CD4-positive, alpha-beta T cell treated with Interleukin-2 at 100 ng/mL for 4 hours (primary cell): ENCODE measurements at places on chromosomes 2 and 18.
A peak's percentile ranks its signal among the peaks of the same experiment; 100 is the strongest.

DNA sequence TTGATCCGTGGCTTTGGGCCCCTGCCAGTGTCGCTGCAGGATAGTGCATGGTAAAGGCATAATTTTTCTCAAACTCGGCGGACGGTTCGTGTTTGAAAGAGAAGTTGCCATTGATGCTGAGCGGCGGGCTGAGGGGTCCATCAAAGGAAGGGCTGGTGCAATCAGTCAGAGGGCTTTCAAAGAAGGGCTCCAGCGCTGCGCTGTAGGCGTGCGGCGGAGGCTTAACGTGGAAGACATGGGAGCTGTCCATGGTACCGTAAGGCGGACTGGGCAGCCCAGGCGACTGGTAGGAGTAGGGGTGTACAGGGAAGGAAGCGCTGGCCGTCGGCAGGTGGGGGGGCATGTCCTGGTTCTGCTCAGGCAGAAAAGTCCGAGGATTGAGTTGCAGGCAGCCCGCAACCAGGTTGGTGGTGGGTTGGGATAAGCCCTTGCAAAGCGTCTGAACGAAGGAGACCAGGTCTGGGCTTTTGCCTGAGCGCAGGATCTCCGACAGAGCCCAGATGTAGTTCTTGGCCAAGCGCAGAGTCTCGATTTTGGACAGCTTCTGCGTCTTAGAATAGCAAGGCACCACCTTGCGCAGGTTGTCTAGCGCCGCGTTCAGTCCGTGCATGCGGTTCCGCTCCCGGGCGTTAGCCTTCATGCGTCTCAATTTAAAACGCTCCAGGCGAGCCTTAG lies 2.3 kb downstream of the NEUROD1 start:
- DNase-seq = peak; percentile 27

DNA sequence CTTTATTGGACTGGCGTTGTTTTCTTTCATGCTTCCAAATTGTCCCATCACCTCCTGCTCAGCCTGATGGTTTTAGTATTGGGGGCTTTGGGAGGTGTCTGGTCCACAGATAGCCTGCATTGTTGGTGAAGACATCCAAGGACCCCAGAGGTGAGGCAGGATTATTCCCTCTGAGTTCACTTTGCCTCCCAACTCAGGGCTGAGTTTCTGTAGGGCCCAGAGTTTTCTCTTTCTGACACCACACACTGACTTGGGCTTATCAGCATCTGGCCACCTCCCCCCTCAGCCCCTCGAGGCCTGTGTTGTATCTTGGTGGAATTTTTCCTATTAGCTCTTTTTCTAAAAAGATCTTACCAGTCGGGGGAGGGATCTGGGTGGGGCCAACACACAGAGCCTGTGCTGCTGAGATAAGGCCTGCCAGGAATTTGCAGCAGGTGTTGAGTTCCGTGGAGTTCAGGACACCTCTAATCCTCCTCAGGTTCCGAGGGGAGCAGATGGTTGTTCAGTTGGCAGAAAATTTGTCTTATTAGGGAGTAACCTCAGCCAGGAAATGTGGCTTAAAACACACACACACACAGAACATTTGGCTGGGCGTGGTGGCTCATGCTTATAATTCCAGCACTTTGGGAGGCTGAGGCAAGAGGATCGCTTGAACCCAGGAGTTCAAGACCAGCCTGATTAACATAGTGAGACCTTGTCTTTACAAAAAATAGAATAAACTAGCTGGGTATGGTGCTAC lies 7.3 kb downstream of the EMILIN2 start:
- DNase-seq = no peak

DNA sequence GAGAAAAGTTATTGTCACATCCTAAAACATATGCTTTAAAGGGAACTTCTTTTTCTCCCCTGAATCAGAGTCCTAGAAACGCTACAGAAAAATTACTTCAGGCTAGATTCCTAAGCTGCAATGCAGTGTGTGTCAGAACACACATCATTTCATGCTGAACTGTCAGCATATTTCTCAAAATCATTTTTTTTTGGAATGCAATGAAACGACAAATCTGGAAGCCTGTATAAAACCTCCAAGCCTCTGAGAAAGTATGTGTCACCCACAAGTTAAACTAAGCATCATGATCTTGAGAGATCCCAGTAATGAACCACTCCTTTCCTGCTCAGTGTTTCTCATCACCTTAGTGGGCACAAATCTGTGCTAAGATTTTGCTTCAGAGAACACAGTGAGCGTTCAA lies 276.2 kb downstream of the ZNF521 start:
- no peak for DNase-seq

DNA sequence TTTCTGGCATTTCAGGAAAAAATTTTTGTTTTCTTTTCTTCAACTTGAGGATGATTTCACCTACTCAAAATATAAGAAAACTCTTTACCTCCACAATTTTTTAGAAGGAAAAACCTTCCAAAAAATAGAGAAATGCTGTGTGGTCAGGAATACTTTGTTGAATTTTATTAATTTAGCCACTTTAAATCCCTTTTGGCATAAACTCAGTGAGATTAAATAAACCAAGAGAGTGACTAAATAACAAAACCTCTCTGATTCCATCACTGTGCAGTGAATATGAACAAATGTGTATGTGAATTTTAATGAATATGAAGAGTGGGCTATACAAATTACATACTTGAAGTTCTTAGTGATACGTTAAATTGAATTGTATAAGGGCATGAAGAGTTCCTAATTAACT lies 25.8 kb upstream of the CYTIP start:
- no peak for DNase-seq

GRCh38 chr2:118906186-118906585 lies 35.8 kb upstream of the MARCO start:
- no peak for DNase-seq

DNA sequence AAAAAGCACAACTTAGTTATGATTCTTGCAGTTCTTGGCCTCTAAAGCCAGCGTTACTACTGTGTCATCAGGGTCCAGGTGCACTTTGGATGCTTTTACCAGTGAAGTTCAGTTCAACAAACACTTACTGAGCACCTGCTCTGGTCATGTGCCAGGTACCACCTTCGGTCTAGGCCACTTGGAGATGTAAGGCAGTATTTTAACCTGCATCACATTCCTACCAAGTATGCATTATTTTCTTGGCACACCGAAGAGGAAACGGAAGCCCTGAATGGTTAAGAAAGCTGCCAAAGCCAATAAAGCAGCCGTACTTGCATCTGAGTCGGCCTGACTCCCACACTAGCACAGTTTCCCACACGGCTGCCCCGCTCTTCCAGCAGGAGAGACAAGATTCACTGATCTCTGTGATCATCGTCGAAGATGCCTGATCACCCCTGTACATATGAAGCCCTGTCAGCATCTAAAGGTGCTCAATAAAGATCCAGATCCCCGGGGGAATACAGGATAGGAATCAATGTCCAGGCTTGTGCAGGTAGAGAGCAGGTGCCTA lies 427.1 kb downstream of the EIPR1 start:
- no peak for DNase-seq

GRCh38 chr2:113219889-113220641 lies 46.3 kb downstream of the PSD4 start:
- no peak for DNase-seq

DNA sequence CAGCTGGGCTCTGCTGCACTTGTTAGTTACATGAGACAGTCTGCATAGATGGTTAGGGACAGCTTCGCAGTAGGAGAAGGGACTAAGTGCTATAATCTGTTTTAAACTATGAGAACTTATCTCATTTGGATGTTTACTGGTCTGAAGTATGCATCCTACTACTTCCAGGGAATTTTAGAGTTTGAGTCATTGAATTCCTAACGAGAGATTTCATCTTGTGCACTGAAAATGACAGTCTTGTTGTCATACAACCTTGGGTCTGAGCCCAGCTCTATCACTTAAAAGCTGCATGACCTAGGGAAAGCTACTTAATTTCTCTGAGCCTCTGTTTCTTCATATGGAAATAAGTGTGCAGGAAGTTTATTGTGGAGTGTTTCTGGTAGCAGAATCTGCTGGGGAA lies 78.4 kb downstream of the TRIM43 start:
- DNase-seq = no peak

DNA sequence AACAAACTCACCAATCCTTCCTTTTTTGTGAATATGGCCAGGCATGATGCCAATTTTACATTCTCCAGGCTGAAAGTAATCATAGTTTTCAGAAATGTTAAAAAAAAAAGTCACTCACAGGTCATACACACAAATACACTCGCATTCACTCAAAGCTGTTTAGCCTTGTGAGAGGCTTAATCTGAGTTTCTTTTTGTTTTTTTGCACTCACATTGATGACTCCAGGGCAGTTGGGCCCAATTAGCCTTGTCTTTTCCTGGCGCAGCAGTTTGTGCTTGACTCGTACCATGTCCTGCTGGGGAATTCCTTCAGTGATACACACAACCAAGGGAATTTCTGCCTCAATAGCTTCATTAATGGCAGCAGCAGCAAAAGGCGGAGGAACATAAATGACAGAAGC lies 18.0 kb downstream of the SUCLG1 start:
- DNase-seq = no peak

DNA sequence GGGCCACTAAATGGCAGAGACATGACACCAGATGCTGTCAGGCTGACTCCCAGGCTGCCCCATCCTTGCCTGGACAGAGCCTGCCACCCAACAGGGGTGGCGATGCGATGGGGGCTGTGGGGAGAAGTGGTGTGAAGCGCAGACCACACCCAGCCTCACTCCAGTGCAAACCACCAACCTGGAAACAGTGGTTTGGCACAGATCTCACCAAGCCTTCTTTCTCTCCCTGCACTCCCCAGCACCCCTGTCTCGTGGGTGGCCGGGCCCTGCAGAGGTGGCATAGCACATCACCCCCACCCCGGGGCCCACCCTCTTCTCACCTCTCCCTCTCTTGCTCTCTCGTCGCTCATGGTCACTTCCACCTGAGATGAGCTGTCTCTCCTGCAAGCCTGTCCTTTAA lies 32.6 kb downstream of the CIB4 start:
- DNase-seq = no peak

DNA sequence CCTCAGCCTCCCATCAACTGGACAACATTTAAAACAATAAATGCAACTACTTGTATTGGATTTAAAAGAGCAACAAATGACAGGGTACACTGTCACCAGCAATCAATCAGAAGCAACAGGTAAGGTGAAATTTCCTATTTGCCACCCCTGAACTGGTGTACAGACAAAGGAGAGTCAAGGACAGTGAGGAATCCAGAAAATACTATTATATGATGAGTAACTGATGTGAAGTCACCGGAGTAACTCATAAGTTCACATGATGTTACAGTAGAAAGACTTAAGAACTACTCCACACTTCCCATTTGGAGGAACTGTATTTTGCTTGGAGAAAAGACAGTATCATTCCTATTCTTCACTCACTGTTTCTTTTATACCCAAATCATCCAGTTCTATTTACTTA lies 4.1 kb upstream of the STAT1 start:
- DNase-seq = no peak

GRCh38 chr18:57586251-57587049 lies at the start of gene FECH:
Gene FECH, minus strand, starts transcription at chr18:57586702. Its CDS starts 82 bp downstream, at chr18:57586620.
- peak; percentile 70 for DNase-seq

- no peak for DNase-seq
These were observed 113.5 kb upstream of the FZD5 start for GRCh38 chr2:207883002-207883780.

GRCh38 chr18:11561293-11561692 lies 48.1 kb upstream of the SLC35G4 start:
- no peak for DNase-seq

GRCh38 chr2:179195141-179195540 lies 69.5 kb downstream of the SESTD1 start:
- DNase-seq = no peak

DNA sequence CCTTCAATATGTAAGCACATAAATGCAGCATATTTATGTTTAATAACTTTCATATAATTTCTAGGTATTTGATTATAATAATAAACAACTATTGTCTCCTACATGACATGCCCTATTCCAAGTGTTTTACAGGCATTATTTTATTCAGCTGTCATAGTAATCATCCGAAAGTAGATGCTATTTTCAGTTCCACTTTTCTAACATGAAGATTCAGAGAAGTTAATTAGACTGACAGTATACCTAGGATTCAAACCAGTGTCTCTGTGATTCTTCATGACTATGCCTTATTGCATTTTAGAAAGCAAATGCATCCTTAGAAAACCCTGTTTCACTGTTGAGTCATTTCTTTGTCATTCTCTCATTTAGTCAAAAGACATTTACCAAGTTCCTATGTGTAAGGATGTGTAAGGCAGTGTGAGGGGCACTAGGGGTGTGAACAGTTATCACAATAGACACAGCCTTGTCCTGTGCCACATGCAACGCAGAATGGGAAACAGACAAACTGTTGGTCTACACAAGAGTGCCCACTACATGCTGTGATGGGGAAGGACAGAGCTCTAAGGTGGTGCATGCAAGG lies 79.8 kb downstream of the DTNA start:
- no peak for DNase-seq

GRCh38 chr2:15720561-15721307 lies 129.1 kb downstream of the DDX1 start:
- DNase-seq = no peak

- no peak for DNase-seq
These were observed 125.3 kb downstream of the PXDN start for GRCh38 chr2:1618974-1619373.

- DNase-seq = no peak
These were observed 3.0 kb downstream of the EVX2 start for GRCh38 chr2:176080540-176081375.

GRCh38 chr18:9619545-9619944 lies 5.2 kb upstream of the PPP4R1 start:
- DNase-seq = peak; percentile 30

- DNase-seq = no peak
These were observed 810.3 kb upstream of the SALL3 start for GRCh38 chr18:78169174-78169864.

GRCh38 chr2:100800915-100801314 lies 19.0 kb upstream of the NPAS2 start:
- no peak for DNase-seq

- no peak for DNase-seq
These were observed 92.7 kb upstream of the ASAP2 start for GRCh38 chr2:9113916-9114315.

DNA sequence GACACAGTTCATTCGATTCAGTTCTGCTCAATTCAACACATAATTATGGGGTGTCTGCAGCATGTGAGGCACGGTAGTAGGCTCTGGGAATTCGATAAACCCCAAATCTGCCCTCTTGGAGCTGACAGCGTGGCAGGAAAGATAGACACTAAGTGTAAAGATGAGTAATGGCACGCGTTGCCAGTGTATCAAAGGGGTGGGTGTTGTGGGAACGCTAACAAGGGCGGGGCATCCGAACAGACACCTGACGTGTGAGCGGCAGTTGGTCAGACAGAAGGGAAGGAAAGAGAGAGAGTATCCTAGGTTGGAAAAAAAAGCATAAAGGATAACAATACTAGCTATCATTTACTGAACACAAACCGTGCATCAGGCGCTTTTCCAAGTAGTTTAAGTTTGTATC lies 125.7 kb upstream of the HAAO start:
- no peak for DNase-seq

- no peak for DNase-seq
These were observed 95.1 kb upstream of the KLHL14 start for GRCh38 chr18:32867936-32868335.

- DNase-seq = no peak
These were observed 107.9 kb upstream of the TTC39C start for GRCh38 chr18:23906658-23907057.

GRCh38 chr2:64477037-64477436 lies 23.1 kb downstream of the LGALSL start:
- no peak for DNase-seq

DNA sequence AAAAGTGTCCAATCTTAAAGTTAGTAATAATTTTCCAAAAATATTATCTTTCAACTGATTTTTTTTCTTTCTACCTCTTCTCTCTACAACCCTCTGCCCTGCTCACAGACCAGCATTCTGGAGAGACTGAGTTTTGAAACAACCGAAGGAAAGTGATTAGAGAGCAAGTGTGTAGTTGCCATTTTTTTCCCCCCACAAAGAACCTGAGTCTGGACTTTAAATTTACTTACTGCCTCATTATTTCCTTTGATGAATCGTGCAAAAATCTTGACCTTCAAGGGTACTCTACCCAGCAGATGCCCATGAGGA lies 63.4 kb upstream of the NEUROD1 start:
- DNase-seq = no peak
